ENCODE measurements at places on chromosomes 16 and 17.

DNA sequence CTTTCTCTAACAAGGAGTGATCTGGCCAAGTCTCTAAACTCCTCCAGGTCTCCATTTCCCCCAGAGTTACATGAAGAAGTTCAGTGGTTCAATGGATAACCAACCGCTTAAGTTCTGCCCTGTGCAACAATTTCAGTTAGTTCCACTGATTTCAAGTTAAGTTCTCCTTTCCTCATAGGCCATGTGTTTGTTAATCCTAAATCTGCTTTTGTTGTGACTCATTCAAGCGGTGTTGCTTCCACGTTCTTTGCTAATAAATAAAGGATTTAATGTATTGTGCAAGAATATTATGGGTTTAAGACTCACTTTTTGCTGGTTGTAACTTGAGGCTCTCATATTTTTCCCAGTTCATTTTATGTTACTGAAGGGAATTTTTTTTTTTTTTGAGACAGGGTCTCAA lies 36.3 kb downstream of the GNA13 start:
- no peak for DNase-seq

DNA sequence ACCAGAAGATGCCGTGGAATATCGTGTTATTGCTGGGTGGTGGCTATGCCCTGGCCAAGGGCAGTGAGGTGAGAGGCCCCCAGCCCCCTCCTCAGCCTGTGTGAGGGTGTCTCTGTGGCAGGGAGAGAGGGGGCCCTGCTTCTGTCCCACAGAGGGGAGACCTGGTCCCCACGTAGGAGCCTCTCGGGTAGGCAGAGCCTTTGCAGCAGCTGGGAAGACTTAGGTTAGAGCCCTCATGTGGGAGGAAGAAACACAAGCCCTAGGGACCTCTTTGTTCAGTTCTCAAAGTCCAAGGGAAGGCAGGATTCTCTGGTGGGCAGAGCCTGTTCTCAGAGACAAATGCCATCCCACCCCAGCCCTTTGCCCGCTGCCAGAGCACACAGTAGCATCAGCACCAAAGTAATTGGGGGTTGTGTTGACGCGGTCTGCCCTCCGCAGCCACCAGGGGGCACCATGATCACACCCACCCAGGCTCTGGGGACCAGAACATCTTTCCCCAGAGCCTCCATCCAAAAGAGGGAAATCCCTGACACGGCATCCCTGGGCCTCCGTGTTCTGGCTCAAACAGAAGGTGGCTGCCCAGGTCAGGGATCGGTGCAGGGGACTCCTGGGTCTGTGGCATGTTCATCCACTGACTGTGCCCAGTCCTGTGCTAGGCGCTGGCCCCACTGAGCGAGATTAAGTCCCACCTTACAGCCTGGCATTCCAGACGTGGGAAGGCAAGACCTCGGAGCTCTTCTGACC lies 11.5 kb upstream of the FOXN1 start:
- DNase-seq, result peak; percentile 72

GRCh38 chr17:76089680-76090516 lies 10.9 kb downstream of the ZACN start:
- no peak for DNase-seq

- no peak for DNase-seq
Observed at GRCh38 chr16:50645563-50646220, 35.4 kb downstream of the SNX20 start.

- DNase-seq, result no peak
Observed at GRCh38 chr17:64599187-64599676, 62.9 kb downstream of the SMURF2 start.

GRCh38 chr17:35801583-35802224 lies 6.3 kb upstream of the MMP28 start:
- DNase-seq, result no peak

DNA sequence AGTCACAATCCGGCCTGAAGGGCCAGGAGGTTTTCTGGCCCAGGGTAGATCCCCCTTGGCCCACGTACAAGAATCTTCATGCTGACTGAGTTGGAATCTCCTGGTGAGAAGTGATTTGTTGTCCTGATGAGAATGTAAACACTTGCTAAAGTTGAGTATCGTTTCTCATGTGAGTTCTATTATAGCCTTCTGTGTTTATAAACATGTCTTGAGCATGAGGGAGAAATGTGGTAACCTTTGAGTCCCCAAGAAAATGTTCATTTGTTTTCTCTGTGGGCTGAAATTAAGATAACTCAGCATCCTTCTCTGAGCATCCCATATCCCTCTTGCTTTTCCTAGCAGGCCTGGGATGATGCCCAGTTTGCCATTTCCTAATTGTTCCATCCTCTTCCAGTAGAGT lies 204.8 kb downstream of the FTO start:
- no peak for DNase-seq

DNA sequence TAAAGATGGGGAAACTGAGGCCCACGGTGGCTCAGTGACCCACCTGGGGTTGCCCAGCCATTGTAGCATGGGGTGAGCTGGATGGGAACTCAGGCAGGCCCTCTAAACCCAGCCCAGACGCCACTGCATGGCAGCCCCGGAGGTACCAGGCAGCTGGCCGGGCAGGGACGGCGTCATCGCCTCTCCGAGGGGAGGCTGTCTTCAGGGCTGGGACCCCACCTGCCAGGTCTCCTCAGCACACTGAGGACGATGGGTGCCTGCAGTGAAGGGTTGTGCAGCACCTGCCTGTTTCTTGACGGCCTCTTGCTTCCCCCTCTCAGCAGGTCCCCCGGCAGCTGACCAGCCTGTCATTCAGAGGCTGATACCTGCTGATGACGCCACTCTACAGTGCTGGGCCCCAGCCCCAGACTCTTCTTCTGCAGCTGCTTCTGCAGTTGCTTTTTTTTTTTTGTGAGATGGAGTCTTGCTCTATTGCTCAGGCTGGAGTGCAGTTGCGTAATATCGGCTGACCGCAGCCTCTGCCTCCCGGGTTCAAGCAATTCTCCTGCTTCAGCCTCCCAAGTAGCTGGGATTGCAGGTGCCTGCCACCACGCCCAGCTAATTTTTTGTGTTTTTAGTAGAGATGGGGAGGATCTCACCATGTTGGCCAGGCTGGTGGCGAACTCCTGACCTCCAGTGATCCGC lies 24.7 kb downstream of the RNF213 start:
- DNase-seq, result no peak

GRCh38 chr17:70563281-70563820 lies 394.0 kb downstream of the KCNJ2 start:
- no peak for DNase-seq

GRCh38 chr17:65609749-65610148 lies 48.3 kb upstream of the AXIN2 start:
- no peak for DNase-seq

GRCh38 chr16:50419116-50419515 lies 50.3 kb upstream of the BRD7 start:
- no peak for DNase-seq

GRCh38 chr17:10032118-10032852 lies 127.2 kb upstream of the RCVRN start:
- no peak for DNase-seq
